ENCODE measurements at places on chromosomes 3 and 15. TPM values are rescaled to one million over a fixed set of nuclear protein-coding genes. Genes with fewer than 3 reads are reported as not detected.

The TTC23 gene
- total RNA-seq: 11.9 TPM

The LTK gene
- 0.68 TPM for total RNA-seq

The ANKUB1 gene
- total RNA-seq: not detected

The ZNF660 gene
- total RNA-seq: 1.8 TPM

DNA sequence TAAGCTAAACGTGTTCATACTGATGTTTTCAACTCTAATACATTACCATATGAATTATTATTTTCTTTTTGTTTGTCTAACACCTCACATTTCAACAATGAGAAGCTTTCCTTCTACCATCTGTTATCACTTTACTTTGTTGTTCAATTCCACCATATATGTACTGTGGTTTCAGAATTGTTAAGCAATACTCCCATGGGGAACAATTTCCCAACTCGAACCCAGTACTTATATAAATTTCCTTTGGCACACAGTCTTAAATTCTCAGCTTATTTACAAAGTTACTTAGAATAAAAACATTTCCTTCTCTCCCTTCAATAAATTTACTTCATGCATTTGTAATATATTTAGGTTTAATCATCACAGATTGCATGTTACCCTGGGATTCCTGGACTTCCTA is 1764.4 kb downstream of the OTOL1 start:
- no peak for DNase-seq

DNA sequence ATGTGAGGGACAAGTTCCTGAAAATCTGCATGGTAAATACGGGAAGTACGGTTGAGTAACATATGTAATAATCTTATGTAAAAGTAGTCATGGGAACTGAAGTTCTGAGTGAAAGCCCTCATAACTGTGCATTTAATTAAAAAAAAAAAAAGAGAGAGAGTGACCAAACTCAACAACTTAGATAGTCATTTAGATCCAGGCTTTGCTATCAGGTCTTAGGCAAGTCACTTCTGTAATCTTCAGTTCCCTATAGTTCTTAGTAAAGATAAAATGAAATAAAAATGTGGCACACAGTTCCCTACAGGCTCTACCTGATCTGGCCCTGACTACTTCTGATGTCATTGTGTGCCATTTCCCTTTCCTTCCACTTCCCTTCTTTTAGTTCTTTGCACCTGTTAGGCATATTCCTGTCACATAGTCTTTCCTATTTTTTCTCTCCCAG is 15.0 kb downstream of the RNF111 start:
- DNase-seq: no peak

- DNase-seq: no peak
Measured at GRCh38 chr3:174340624-174341587, 518.2 kb upstream of the NAALADL2 start.

- no peak for DNase-seq
Measured at GRCh38 chr15:87597346-87598052, 659.0 kb downstream of the NTRK3 start.

DNA sequence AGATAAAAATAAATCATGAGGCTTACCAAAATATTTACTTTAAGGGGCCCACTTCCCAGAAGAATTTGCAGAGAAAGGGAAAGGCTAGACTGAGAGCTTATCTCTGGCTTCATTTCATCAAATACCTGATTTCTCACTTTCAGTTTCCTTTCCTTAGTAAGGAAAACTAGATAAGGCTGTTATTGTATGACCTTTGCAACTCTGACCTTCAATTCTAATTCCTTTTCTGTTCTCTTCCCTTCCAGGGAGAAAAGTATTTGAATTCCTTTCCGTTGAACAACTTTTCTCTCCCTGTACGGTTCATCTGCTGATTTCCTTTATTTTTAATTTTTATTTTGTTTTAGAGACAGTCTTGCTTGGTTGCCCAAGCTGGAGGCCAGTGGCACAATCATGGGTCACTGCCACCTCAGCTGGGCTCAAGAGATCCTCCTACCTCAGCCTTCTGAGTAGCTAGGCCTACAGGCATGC is 7.1 kb upstream of the PXK start:
- no peak for DNase-seq

GRCh38 chr15:26974120-26974780 is 3.3 kb downstream of the GABRG3 start:
- no peak for DNase-seq

DNA sequence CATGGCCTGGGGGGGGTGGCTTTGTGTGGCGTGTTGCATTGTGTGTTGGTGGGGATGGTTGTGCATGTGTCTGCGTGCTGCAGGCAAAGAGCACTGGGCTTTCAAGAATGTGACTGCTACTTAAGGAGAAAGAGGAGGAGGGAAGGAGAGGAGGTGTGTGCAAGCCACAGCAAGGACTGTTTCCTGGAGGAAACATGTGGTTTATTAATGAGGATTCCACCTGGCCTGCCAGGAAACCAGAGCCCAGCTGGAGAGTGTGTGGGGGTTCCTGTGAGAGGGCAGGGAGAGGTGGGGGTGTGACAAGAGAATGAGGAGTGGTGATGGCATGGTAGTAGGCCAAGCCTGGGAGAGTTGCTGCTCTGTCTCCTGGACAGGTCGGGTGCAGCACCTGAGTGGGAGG is 258.1 kb upstream of the ROPN1 start:
- no peak for DNase-seq

DNA sequence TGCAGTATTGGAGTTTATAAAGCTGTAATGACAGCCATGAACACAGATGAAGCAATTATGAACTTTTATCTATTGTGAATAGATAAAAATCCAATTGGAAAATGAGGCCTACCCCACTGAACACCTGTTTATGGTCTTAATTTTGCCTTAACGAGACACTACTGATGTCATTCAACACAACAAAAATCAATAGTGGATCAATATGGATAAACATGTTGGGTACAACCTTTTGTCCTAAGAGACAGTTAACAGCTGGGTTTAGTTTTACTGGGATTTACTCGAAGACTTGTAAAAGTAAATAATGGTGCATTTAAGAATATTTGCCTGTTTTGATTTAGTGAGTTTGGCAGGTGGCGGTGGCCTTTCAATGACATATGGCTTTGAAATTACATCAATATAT is 217.8 kb downstream of the NR1D2 start:
- DNase-seq: no peak

DNA sequence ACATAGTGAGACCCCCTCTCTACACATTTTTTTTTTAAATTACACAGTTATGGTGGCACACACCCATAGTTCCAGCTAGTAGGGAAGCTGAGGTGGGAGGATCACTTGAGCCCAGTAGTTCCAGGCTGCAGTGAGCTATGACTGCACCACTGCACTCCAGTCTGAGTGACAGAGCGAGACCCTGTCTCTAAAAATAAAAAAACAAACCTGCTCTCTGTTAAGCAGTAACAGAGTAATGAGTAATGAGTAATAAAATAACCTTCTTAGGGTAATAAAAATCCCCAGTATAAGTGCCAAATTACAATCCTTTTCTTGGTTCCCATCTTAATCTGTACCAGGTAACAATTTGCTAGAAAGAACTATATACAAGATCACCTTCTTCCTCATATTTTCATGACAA is 65.9 kb upstream of the PLXND1 start:
- DNase-seq: no peak
